ENCODE measurements at places on chromosomes 7 and 10.

DNA sequence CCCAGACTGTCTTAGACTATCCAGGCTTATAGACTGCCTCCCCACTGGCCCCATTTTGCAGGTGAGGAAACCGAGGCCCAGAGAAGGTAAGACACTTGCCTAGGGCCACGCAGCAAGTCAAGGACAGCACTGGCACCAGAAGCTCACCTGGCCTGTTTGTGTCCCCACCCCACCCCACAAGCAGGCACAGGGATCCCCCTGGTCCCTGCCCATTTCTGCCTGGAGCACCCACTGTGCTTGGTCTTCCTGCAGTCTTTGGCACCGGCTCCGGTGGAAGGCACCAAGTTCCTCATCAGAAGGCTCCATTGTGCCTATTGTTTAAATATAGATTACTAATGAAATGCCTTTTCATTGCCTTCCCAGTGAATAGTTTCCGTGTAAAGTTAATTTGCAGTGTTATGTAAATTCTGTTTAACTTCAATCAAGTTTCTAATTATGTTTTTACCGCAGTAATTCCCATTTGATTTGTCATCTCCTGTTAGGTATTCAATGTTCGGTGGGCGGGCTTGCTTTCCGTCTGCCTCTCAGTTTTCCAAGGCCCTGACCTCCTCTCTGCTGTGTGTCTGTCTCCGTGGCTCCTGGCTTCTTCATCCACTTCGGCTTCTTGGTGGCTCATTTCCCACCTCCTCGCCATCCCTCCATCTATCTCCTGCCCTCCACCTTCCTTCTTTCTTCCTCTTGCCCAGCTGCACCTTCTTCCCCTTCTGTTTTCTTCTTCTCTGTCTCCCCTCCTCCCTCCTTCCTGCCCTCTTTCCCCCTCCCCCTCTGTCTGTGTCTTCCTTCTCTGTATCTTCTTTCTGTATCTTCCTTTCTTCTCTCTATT lies 75.8 kb downstream of the ZMIZ1 start:
- no peak for DNase-seq

DNA sequence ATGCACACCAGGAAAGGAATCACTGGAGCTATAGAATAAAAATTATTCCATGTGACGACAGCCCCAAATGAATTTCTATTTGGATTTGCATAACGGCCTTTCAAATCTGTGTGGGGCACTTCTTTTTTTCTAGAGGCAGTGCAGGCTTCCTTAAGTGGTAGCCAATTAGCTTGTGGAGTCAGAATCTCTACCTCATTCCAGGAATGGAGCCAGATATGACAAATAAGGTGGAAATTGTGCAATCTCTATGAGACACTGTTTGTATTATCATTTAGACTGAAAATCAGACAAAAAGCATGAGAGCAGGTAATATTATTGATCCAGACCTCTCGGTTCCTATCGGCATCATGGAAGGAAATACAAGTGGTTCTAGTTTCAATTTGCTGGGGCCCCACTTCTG lies 78.7 kb downstream of the BEND7 start:
- no peak for DNase-seq

GRCh38 chr10:58829839-58830238 lies 317.2 kb downstream of the BICC1 start:
- DNase-seq: no peak

DNA sequence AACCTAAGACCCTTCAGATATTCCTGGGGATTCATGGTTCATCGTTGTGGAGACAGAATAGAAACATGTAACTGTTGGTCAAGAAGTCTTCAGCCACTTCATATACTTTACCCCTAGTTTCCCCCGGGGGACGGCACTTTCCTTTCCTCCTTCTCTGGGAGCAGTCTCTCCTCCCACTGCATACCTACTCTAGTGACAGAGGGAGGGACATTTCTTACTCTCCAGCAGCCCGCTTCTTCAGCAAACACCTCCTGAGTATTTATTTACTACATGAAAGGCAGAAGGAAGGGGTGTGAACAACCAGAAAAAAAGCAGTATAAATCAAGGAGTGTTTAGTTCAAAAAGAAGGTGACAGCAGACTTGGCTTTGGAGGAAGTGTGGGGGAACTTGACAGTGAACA lies 69.0 kb downstream of the LHFPL3 start:
- DNase-seq: peak; percentile 7

- no peak for DNase-seq
Observed at GRCh38 chr10:15043674-15044073, at the start of gene OLAH. Gene OLAH, plus strand, starts transcription at chr10:15043943. Its CDS starts 3,346 bp downstream, at chr10:15047289.

DNA sequence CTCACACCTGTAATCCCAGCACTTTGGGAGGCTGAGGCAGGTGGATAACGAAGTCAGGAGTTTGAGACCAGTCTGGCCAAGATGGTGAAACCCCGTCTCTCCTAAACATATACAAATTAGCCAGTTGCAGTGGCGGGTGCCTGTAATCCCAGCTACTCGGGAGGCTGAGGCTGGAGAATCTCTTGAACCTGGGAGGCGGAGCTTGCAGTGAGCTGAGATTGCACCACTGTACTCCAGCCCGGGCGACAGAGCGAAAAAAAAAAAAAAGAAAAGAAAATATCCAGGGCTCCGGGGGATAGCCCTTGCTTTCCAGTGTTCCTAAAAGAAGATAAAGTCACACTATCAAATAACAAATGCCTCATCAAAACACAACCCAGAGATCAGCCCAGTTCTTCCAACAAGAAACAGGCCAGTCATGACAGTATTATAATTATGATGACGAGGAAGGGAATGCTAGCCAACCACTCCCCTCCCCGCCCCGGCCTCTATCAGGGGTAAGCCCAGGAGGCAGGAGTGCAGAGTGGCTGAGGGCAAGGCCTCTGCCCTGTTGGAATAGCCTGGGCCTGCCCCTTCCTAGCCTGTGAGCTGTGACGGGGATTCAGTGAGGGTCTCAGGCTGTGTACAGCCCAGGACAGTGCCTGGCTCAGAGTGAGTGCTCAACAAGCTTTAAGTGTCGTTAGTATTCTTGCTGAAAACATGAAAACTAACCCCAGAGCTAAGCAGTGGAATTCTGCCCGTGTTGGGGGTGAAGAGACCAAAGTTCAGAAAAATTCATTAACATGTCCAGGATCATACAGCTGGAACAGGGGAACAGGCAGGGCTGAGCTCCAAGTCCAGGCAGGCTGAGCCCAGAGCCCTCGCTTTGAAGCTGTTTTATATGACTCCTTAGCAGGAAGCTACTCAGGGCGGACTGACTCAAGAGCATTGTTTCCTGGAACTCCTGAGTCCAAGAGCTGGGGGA lies 54.3 kb downstream of the FAM241B start:
- peak; percentile 87 for DNase-seq

GRCh38 chr10:104088239-104088638 lies 2.6 kb upstream of the COL17A1 start:
- DNase-seq: no peak

DNA sequence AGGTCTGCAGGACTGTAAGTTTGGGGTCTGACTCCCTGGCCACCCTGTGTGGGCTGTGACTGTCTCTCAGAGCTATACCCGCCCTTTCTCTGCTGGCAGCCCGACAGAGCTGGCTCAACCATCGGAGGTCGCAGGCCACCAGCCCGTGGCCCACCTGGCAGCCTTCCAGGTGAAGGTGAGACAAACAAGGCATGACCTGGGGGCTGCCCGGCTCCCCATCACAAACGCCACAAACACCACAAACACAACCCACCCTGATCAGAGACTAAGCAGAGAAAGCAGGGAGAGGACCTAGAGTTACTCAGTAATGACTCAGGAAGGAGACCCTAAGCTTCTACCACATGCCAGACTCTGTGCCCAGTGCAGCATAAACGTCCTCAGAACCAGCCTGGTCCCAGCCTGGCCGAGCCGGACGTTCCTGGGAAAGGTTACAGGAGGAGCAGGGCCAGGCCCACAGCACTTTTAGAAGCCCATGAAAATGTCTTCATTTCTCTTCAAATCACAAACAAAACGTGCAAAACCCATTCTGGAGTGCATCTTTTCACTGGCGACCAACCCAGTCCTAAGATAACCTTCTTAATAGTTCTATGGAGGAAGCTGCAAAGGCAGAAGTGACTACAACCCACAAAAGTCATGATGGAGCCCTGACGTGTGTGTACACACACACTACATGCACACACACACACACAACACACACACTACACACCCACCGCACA lies 66.8 kb downstream of the MKI67 start:
- DNase-seq: no peak

- DNase-seq: no peak
Observed at GRCh38 chr10:80485946-80486764, 32.0 kb downstream of the TSPAN14 start.

DNA sequence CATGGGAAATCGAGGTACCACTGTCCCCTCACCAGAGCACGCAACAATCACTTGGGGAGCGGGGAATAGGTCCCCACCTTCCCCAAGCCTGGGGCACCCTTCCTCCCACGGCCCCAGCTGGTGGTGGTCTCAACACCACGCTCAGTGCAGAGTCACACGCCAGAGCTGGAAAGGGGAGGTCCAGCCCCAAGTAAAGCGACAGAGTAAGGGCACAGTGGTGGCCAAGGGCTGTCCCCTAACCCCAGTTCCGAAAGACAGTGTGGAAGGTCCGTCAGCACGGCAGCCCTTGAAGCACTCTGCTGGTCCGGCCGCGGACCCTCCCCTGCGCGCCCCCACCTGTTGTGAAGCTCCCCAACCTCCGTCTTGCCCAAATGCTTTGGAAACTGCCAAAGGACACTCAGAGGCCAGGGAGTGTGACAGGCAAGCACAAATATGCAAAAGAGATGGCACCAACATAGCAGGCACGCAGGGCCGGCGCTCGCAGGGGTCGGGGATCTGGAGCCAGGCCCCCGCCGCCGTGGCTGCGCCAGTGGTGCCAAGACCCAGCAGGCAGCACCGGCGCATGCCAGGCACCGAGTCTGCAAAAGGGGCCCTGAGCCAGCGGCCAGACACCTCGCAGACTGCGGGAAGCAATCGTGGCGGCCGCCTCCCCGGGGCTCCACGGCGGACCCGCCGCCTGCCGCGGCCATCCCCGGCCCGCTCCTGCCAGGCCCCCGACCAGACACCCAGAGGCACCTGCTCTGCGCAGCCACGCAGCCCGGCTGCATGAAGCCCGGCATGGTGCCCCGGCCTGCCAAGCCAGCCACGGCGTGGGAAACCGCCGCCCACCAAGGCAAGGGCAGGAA lies 51.6 kb upstream of the SRRM3 start:
- DNase-seq: no peak

GRCh38 chr10:30398193-30398592 lies 35.8 kb upstream of the MAP3K8 start:
- DNase-seq: no peak

DNA sequence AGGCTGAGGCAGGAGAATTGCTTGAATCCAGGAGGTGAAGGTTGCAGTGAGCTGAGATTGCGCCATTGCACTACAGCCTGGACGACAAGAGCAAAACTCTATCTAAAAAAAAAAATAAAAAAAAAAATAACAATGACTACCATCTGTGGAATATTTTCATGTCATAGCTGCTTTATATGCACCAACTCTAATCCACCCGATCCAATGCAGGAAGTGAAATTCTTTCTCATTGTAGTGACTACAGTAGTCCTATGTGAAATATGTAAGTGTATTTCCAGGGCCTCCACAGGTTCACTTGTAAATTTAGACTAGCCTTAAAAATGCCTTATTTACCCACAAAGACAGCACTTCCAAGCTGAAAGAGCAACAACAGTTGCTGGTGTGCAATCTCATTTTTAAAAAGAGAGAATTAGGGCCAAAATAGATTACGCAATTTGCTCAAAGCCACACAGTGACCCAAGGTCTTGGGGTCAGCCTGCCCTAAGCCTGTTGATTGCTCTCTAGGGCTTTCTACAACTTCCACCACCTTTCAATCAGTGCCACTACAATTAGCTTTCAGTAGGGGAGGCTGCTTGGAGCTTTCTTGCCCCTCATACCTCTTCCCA lies 25.8 kb upstream of the EGFR start:
- no peak for DNase-seq

All from hepatocyte (in vitro differentiated cells).